ENCODE measurements at places on chromosomes 6 and 20. TPM values are rescaled to one million over a fixed set of nuclear protein-coding genes. Genes with fewer than 3 reads are reported as not detected.

The ABHD12 gene
- total RNA-seq = 37.2 TPM

- DNase-seq = peak; percentile 6
These were observed 333.8 kb downstream of the PKHD1 start for GRCh38 chr6:51753635-51754034.

The ATP6V1G2 gene
- 3.5 TPM for total RNA-seq

The C6orf163 gene
- 0.87 TPM for total RNA-seq

DNA sequence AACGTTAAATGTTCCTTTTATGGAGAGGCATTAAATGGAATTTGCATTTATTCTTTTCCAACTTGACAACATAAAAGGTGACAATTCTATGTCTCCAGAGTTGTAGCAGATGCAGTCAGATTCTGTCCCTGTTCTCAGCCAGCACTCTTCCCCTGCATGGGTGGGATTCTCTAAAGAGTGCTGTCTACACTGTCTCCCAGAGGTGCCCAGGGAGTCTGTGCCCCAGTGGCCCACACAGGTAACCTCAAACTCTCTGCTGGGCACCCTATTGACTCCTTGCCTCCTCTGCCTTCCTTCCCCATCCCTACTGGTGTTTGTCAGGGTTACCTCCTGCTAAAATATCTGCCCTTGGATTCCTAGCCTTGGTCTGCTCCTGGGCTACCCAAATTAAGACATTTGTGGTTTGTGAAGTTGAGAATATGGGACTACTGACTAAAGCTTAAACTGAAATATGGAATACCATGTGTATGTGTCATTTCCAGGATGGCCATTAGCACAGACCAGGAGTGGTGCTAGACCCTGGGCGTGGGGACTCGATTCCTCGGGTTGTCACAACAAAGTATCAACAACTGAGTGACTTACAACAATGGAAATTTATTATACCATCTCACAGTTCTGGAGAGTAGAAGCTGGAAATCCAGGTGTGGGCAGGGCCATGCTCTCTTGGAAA is 284.7 kb downstream of the CDH26 start:
- no peak for DNase-seq

The USP49 gene
- total RNA-seq = 3.5 TPM

DNA sequence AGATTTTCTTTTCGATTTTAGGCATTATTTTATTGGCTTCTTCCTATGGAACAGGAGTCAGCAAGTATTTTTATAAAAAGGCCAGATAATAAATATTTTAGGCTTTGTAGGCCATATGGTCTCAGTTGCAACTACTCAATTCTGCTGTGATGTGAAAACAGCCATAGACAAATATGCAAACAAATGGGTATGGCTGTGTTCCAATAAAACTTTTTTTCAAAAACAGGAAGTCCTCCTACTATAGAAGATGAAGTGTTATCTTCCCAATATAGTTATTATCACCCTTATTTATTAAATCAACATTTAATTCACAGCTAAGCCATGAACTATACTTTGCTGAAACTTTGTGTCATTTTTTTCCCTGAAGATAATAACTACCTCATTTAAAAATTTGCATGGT is 57.2 kb downstream of the CHD6 start:
- no peak for DNase-seq

GRCh38 chr20:57473246-57474048 is 51.5 kb downstream of the CTCFL start:
- DNase-seq = no peak

GRCh38 chr20:49631061-49631716 is 63.3 kb upstream of the PTGIS start:
- DNase-seq = no peak

DNA sequence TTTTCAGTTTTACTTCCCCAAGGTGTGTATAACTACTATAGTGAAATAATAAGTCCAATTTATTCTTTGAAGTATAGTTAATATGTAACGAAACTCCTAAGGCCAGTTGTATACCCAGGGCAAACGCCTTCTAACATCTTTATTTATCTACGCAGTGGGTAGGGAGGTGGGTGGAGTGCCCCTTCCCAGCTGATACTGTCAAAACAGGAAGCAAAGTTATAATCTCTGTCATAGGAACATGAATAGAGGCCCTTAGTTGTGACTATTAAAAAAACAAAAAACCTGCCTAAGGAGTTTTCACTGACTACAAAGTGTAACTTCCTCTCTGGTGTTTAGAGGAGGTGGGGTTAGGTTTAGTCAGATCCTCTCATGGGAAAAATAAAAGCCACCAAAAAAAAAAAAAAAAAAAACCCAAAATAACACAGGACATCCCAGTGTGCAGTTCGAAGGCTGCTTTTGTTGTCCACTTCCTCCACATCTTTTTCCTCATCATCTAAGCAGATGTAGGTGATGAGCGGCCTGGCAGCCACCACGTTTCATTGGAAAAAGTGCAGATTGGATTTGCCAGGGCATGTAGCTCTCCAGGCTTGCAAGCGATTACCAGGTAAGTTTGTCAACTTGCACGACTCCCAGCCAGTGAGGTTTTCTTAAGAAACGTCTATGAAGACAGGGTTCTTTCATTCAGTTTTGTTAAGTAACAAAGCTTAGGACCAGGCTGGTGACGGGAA is 58.7 kb downstream of the UTRN start:
- DNase-seq = no peak

The GSTA4 gene
- total RNA-seq = 35.6 TPM

The APMAP gene
- total RNA-seq = 69.0 TPM

DNA sequence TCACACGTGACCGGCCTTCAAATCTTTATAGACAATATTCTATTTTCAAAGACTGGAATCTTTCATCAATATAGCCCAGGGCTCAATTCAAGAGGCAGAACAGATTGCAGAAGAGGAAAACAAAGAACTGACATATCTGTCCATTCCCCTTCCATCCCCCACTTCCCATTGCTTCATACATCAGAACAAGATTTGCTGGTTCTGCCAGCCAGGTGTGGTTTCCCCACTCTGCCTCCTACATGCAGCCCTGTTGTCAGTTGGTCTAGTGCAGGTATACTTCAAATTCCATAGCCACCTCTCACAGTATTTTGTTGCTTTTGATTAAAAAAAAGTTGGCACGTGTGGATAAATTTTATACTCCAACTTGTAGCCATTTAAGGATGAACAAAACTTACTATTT is 174.9 kb downstream of the CD109 start:
- no peak for DNase-seq

- peak; percentile 39 for DNase-seq
These were observed 57.1 kb upstream of the CEP162 start for GRCh38 chr6:84284428-84285049.

GRCh38 chr20:47051936-47052526 is 157.4 kb downstream of the EYA2 start:
- no peak for DNase-seq

Data from H7 (cell line).